ENCODE measurements at places on chromosomes 1 and 21.

GRCh38 chr1:214397497-214397896, 116.5 kb downstream of the SMYD2 start:
- no peak for ATAC-seq
- H3K4me3 ChIP-seq, result no peak overlapping the region
- peaks cover 19% of the 10 kb centered on the region for H3K27me3 ChIP-seq
- H3K4me1 ChIP-seq, result no peaks in the 10 kb centered on the region
- H3K36me3 ChIP-seq, result no peaks in the 10 kb centered on the region

- H3K4me1 ChIP-seq, result peaks cover 10% of the 10 kb centered on the region
- H3K4me3 ChIP-seq, result no peak overlapping the region
- no peak for ATAC-seq
- peaks cover 76% of the 10 kb centered on the region for H3K36me3 ChIP-seq
Observed at GRCh38 chr1:10278880-10279279, 68.5 kb downstream of the KIF1B start.

- no peaks in the 10 kb centered on the region for H3K36me3 ChIP-seq
- H3K4me1 ChIP-seq, result peaks cover 3% of the 10 kb centered on the region
- no peak overlapping the region for H3K27ac ChIP-seq
- H3K4me3 ChIP-seq, result no peak overlapping the region
- no peak for ATAC-seq
Observed at GRCh38 chr1:6998267-6998666, 213.0 kb downstream of the CAMTA1 start.

DNA sequence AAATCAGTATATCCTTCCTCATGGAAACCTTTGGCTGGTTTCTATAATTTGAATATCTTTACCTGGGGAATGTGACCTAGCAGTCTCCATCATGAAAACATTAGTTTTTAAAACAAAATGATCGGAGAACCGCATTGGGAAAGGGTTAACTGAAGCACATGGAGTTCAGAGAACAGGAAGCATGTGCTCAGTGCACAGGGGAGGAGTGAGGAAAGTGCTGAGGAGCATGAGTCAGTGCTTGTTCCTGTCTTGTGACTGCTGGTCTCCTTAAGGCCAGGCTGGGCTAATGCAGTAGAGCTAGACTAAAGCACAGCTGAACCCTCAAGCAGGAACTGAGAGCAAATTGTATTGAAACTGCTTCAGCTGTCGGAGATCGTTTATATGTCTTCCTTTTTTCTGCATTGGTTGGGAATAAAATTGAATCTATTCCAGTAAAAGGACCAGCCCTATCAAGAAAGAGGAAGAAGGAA, 5.8 kb downstream of the IFI16 start:
- H3K27me3 ChIP-seq, result no peaks in the 10 kb centered on the region
- peak overlapping the region; percentile 89 for H3K4me3 ChIP-seq
- H3K27ac ChIP-seq, result peak overlapping the region; percentile 89
- H3K36me3 ChIP-seq, result peaks cover 98% of the 10 kb centered on the region
- peaks cover 28% of the 10 kb centered on the region for H3K4me1 ChIP-seq
- peak; percentile 87 for ATAC-seq

- H3K4me1 ChIP-seq, result peaks cover 16% of the 10 kb centered on the region
- peaks cover 36% of the 10 kb centered on the region for H3K36me3 ChIP-seq
- peak within 1 kb of the TSS; percentile 89 for H3K4me3 ChIP-seq
- no peak for ATAC-seq
- H3K27ac ChIP-seq, result peak within 1 kb of the TSS; percentile 96
Observed at GRCh38 chr1:23369335-23370013, at the start of gene ZNF436. TSS of gene ZNF436 (minus strand) at chr1:23369836. CDS start at chr1:23368005, 1,831 bp downstream.

DNA sequence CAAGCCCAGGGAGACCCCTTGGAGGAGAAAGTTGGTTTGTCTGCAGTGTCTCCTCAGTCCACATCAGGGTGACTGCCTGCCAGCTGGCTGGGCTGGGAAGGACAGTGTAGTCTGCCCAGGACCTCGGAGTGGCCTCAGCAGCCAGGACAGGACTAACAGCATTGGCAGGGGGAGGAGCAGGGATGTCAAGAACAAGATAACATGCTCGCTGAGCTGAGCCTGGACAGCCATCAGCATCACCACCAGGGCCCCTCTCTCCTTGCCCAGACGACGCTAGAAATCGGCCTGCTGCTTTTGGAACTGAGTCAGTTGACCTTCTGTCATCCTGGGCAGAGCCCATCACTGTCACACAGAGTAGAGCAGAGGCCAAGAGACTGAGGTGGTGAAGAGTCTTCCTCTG, 83.6 kb upstream of the CNTN2 start:
- H3K4me3 ChIP-seq, result no peak overlapping the region
- ATAC-seq, result no peak
- H3K36me3 ChIP-seq, result no peaks in the 10 kb centered on the region
- no peak overlapping the region for H3K27ac ChIP-seq

GRCh38 chr21:44955798-44956175, 16.0 kb downstream of the SLX9 start:
- no peak overlapping the region for H3K4me3 ChIP-seq
- H3K4me1 ChIP-seq, result peaks cover 4% of the 10 kb centered on the region
- no peak for ATAC-seq
- H3K36me3 ChIP-seq, result peaks cover 63% of the 10 kb centered on the region

- H3K4me3 ChIP-seq, result no peak overlapping the region
- no peak overlapping the region for H3K27ac ChIP-seq
- no peak for ATAC-seq
- H3K4me1 ChIP-seq, result peaks cover 10% of the 10 kb centered on the region
- no peaks in the 10 kb centered on the region for H3K36me3 ChIP-seq
Observed at GRCh38 chr21:45845770-45846090, 135.8 kb upstream of the COL6A1 start.

DNA sequence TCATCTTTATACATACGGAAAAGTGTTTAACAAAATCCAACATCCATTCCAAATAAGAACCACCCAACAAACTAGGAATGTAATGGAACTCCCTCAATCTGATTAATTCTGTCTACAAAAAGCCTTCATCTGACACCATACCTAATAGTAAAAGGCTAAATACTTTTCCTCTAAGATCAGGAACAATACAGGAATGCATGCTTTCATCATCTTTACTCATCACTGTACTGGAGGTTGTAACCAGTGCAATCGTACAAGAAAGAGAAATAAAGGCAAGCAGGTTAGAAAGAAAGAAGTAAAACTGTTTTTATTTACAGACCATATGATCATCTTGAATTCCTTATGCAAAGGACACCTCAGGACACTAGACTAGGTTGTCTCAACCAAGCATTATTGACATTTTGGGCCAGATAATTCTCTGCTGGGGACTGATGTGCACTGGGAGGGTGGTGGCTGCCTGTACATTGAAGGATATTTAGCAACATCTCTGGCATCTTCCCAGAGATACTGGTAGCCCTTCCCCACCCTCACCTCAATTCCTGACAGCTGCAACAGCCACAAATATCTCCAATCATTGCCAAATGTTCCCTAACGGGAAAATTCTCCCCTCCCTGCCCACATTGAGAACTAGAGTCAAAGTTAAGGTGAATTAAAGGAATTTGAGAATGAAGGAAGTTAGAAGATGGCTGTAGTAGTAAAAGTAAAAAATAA, 30.6 kb upstream of the INSL5 start:
- no peak overlapping the region for H3K4me3 ChIP-seq
- no peak overlapping the region for H3K27ac ChIP-seq
- no peaks in the 10 kb centered on the region for H3K27me3 ChIP-seq
- ATAC-seq, result no peak

DNA sequence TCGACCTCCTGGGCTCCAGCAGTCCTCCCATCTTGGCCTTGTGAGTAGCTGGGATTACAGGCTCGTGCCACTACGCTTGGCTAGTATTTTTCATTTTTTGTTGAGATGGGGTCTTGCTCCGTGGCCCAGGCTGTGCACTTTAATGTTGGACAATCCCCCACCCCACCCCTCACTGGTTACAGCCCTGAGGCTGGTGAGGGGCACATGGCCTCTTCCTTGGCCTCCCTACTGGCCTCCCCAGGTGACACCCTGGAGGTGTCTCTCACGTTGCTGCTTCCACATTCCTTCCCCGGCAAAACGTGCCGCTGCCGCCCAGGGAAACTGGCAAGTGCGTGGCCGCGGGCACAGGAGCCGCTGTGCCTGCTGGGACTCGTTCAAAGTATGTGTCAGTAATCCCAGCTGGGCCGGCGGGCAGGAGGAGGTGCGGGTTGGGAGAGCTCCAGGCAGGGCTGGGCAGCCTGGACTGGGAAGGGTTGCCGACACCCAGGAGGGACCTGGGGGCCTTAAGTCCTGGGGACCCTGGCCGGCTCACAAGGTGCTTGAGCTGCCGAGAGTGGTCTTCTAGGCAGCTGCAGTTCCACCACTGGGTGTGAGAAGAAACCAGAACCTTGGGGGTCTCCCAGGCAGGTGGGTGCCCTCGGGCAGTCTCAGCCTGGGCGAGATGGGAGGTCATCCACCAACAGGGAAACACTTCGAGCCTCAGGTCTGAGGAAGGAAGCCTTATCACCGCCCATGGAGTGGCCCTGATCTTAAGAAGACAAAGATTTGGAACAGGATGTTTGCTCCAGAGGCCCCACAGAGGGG, 6.5 kb downstream of the WNT3A start:
- H3K27ac ChIP-seq, result no peak overlapping the region
- ATAC-seq, result no peak
- peaks cover 16% of the 10 kb centered on the region for H3K27me3 ChIP-seq

GRCh38 chr1:75616436-75617433, 5.8 kb upstream of the SLC44A5 start:
- H3K27me3 ChIP-seq, result peaks cover 65% of the 10 kb centered on the region
- ATAC-seq, result peak; percentile 7
- peaks cover 12% of the 10 kb centered on the region for H3K4me1 ChIP-seq
- peak overlapping the region; percentile 41 for H3K4me3 ChIP-seq

All from activated T-helper 17 cell treated with anti-CD3 and anti-CD28 coated beads, Interleukin-2, amount 50 U/mL, for 72 hours (primary cell).